ENCODE measurements at places on chromosomes 13 and 19.

- DNase-seq = no peak
Measured at GRCh38 chr13:40371531-40372125, 294.8 kb downstream of the FOXO1 start.

DNA sequence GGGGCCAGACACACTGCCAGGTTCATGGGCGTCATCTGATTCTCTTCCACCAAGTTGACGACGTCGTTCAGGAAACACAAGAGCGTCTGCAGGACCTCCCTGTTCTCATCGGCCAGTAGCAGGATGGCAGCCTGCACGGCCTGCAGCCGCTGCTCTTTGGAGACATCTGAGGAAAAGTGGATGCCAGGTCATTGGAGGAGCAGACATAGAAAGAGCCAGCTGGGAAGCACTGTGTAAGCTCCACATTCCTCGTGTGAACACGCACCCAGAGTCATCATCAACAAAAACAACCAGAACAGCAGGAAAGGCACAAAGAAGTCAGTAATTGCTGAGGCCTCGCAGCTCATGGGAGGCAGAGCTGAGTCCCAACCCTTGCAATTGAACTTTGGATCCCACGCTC is 96.5 kb downstream of the KL start:
- DNase-seq = peak; percentile 92

DNA sequence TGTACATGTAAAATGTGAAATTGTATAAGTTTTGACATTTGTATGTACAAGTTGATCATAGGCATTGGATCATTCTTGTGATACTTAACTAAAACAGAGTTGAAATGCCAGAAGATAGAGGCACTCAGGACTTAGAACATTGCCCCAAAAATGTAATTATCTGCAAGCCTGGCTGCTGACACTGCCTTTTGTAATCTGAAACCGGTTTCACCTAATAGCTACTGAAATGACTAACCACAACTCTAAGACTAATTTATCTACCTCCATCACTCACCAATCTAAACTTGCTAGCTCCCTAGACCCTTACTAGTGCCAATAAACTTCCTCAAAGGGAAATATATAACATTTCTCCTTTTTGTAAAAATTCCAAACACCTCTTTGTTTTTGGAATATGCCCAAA is 2596.2 kb downstream of the PCDH9 start:
- no peak for DNase-seq

GRCh38 chr19:38451629-38452028 is 18.1 kb downstream of the RYR1 start:
- no peak for DNase-seq

GRCh38 chr19:31185261-31185660 is 164.0 kb downstream of the TSHZ3 start:
- DNase-seq = no peak

- DNase-seq = no peak
Measured at GRCh38 chr19:38707512-38708114, 36.7 kb downstream of the CAPN12 start.

DNA sequence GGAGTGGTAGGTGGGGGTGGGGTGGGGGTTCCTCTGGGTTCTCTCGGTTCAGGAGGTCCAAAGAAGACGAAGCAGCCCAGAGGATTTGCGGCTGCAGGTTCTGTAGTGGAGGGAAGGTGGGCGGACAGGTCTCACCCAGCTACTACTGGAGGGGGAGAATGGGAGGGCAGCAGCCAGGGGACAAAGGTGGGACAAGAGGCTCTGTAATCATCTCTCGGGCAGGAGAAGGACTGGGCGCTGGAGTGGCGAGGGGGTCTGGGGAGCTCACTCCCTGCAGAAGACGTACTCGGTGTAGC is 1.4 kb downstream of the KCTD12 start:
- DNase-seq = no peak

GRCh38 chr19:48867123-48867745 is 1.2 kb downstream of the PLEKHA4 start:
- DNase-seq = no peak

- DNase-seq = no peak
Measured at GRCh38 chr19:5561559-5561958, 6.2 kb downstream of the TINCR start.

DNA sequence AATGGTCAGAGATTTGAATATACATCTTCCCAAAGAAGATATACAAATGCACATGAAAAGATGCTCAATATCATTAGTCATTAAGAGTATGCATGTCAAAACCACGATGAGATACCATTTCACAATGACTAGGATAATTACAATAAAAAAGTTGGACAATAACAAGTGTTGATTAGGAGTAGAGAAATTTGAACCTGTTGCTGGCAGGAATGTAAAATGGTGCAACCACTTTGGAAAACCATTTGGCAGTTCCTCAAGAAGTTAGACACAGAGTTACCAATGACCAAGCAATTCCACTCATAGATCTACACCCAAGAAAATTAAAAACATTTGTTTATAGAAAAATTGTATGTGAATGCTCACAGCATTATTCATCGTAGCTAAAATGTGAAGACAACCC is 33.2 kb upstream of the STARD13 start:
- no peak for DNase-seq

GRCh38 chr13:21458451-21458812 is 671 bp downstream of the ZDHHC20 start:
- DNase-seq = no peak

DNA sequence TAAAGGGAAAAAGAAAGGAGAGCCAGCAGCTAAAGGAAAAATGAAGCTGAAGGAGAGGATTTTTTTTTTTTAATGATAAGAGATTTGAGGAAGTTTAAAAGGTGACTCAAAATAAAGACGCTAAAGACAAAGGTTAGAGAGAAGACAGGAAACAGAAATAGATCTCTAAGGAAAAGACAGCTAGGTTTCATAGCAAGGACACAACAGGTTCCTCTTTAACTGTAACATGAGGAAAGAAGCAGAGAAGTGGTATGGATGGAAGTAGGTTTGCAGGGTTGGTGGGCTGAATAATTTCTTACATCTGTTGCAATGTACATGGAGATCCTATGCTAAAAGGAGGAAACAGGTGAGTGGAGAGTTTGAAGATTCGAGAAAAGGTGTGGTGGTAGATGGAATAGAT is 107.5 kb downstream of the MYCBP2 start:
- no peak for DNase-seq

GRCh38 chr19:48348737-48349136 is 15.0 kb downstream of the TMEM143 start:
- no peak for DNase-seq

- DNase-seq = no peak
Measured at GRCh38 chr13:97574926-97575325, 141.0 kb downstream of the RAP2A start.

DNA sequence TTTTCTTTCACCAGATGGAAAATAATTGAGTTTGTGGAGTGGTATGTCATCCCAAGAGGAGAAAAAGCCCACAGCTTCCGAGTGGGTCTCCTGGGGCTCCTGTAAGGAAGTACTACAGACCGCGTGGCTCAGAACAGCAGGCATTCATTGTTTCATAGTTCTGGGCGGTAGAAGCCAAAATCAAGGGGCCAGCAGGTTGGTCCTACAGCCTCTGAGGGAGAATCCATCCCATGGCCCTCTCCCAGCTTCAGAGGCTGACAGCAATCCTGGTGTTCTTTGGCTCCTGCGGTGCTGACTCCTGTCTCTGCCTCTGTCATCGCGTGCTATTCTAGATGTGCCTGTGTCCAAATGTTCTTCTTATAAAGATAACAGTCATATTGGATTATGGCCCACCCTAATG is 362.6 kb downstream of the FGF14 start:
- no peak for DNase-seq

- DNase-seq = no peak
Measured at GRCh38 chr19:18251587-18252369, 22.5 kb downstream of the IQCN start.

GRCh38 chr13:85825454-85825853 is 26.2 kb upstream of the SLITRK6 start:
- no peak for DNase-seq

DNA sequence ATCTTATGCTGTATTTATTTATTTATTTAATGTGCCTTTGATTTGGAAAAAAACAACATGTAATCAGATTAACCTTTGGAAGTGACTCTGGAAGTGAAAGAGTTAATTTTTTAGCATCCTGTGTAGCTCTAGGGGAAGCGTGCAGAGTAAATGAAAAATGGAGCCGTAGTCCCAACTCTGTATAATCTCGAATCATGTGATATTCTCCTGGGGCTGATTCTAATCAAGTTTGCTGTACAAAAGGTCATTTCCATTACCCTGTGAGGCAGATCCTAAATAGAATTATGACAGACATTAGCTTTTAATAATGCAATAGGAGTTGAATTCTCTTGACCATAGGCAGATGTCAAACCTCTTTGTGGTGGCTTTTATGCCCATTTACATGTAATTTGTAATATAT is 238.6 kb upstream of the CSNK1A1L start:
- no peak for DNase-seq

DNA sequence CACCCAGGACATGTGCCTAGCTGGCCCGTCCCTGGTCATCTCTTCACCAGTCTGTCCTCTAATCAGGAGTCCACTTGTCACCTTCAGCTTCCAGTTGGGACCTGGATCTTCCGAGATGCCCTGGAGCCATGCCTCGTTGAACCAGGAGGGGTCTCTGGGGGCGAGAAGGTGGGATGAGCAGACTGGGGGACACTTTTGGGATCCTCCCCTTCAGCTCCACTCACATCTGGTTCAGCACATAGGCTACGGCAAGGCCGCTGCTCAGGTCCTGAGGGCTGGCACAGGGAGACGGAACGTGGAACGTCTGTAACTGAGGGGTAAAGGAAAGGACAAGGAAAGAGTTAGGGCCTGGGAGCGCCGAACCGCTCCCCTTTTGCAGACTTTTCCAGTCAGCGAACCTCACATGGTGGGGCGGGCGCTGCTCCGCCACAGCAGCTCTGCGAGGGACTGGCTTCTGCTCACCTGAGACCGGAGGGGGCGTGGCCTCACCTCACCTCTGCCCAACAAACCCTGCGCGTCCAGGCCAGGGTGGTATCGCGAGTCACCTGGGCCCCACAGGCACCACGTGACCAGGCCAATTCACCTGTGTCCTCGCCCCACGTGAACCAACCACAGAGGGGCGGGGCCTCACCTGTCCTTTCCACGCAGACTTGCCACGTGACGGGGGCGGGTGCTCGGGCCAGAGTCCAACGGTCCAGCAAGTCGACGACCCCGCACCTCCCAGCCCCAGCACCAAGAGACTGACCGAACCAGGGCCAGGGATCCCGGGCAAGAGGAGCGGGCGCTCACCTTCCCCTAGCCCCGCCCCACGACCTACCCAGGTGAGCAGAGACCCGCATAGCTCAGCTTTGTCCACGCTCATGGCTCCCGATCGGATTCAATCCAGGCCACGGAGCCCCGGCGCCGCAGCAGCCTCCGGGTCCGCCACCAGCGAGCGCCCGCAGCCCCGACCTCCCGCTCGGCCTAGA is at the start of gene HOOK2:
TSS of gene HOOK2 (minus strand) at position 965 of the 968 bp plus-strand sequence. CDS start at position 862, 103 bp downstream.
- DNase-seq = no peak

GRCh38 chr13:111526922-111527321 is 206.5 kb downstream of the TEX29 start:
- DNase-seq = no peak

Measured in brain pericyte (primary cell).